Foreskin keratinocyte (primary cell): ENCODE measurements at places on chromosomes 4 and X. TPM values are rescaled to one million over a fixed set of nuclear protein-coding genes. Genes with fewer than 3 reads are reported as not detected.

GRCh38 chr4:37258221-37258620, 13.7 kb downstream of the NWD2 start:
- DNase-seq = no peak

LRP2BP gene
- polyA plus RNA-seq = 0.08 and 0.09 TPM in 2 replicates

DNA sequence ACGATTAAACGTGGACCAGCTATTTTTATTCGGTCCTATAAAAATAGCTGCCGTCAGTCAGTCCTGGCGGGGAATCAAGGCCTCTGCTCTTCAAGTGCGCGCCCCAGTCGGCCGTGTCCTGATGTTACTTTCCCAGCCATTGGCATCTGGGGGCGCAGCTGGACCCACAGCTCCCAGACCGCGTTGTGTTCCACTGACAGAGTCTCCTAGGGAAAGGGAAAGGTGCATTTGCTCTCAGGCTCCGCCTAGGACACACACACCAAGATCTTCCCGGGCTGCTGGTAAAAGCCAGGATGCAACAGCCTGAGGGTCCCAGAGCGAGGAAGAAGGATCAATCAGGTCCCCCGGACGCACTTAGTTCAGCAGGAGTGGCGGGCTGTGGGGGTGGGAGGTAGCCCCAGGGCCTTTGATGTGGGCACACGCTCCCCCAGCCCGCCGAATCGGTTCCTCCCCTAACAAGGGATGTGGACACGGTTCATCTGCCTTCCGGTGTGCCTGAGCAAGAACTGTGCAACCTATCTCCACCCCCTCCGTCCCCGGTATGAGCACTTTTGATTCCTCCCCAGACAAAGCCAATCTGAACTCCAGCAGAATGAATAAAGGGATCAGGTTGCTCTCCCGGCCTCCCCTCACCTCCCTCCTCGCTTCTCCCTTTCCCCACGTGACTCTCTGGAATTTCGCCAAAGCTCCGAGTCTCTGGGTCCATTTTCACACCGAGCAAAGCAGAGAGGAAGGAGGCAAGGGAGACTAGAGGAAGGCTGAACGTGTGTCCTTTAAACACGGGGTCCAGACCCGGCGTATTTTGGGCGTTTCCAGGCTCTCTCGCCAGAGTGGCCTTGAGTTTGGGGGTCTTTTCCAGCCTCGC, 626 bp upstream of the FRAS1 start:
- peak; percentile 91 for DNase-seq

SLAIN2 gene
- polyA plus RNA-seq = 17.5 and 25.7 TPM in 2 replicates

GRCh38 chr4:119142833-119143232, 7.2 kb downstream of the MYOZ2 start:
- DNase-seq = no peak

DNA sequence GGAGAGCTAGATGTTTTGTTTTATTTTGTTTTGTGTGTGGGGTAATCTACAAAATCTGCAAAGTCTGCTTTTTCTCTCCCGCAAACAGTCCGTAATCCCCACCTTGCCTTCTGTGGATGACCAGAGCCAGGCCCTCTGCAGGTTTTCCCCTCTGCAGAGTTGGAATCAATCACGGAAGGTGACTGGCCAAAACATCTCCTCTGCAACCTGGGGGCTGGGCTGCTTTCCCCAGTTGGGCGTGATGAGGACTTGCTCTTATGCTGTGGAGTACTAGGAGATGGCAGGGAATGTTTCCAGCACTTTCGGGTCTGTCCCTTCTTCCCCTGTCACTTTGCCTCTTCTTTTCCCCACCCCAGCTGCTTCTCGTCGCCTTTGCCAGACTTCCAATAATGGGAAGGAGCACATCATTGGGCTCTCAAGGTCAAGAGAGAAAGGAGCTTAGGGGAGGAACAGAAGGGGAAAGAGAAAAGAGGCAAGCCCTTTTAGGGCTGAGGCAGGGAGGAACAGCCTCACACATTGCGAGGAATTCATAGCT, 1.1 kb downstream of the TMEM35A start:
- DNase-seq = no peak

GRCh38 chrX:7447801-7448499, 300.0 kb upstream of the PUDP start:
- no peak for DNase-seq

GRCh38 chr4:17597517-17597916, 16.9 kb upstream of the MED28 start:
- DNase-seq = no peak

GRCh38 chrX:99795495-99795894, 614.6 kb downstream of the PCDH19 start:
- DNase-seq = no peak

DNA sequence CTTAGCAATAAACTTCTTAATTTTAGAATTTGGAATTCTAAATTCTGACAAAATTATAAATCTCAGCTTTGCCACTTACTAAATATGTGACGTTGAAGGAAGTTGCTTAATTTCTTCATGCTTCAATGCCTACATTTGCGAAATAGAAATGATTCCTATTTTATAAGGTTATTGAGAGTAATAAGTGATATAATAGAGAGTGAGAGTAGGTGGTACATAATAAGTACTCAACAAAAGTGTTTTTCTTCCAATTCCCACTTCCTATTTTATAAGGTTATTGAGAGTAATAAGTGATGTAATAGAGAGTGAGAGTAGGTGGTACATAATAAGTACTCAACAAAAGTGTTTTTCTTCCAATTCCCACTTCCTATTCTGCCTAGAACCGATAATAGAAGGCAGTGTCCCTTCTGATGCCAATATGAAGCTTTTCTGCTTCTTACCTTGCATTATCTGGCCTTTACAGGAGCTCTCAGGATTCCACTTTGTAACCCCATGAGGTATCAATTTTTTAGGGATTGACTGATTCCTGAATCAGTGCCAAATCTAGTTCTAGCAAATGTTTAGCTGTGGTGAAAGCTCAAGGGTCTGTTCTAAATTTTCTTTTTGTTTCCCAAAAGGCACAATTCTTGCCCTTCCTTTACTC, 31.4 kb downstream of the VSIG4 start:
- DNase-seq = no peak

- DNase-seq = no peak
Observed at GRCh38 chr4:76614589-76614988, 179.6 kb downstream of the SHROOM3 start.
